Left ventricle myocardium superior (tissue), 1 donor: ENCODE measurements at places on chromosomes 7 and 10. TPM values are rescaled to one million over a fixed set of nuclear protein-coding genes. Genes with fewer than 3 reads are reported as not detected.

DNA sequence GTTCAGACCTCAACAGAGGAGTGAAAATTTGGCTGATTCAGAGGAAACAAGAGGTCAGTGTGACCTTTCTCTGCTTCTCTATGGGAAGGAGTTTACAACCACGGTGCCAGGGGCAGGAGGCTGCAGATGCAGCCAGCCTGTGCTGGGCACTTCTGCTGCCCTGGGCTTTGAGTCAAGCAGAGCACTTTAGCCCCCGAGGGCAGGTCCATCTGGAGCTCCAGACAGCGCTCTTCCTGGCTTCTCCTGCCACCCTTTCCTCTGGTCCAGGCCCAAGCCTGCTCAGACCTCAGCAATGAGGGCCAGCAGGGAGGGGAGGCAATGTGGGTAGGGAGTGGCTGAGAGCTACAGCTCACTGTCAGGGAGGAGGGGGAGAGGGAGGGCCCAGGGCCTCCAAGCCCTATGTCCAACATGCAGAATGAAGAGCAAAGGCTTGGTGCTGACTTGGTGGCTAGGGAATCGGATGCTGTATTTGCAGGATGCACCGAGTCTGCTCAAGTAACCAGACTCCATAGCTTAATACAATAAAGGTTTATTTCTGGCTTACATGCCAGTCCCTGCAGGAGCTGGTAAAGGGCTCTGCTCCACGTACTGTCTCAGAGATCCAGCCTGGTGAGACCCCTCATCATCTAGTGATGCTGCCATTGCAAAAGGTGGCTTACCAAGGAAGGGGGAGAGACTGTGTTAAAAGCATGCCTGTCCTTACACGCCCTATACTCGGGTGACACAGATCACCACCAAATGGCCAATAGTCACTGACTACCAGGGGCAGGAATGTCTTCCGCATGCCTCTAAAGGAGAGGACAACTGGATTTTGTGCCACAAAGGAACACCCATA, 481.6 kb downstream of the RPS24 start:
- DNase-seq = peak; percentile 37

Gene DTX2
- total RNA-seq = 9.3 TPM

Gene NPSR1
- not detected for total RNA-seq

DNA sequence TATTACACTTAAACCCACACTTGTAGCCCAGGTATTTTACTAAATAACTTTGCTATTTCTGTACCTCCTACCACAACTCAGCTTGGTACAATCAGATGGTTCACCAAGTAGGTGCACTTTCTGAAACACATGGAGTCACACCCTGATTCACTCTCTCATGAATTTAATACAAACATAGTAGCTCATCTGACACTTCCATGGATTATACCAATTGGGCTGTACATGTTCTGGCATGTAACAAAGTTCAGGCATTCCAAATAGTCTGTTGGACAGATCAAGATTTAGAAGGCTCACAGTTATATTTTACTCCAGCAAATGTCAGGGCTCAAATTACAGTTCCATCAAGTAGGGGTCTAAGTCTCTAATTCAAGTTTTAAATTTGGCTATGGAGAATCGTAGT, 62.2 kb upstream of the RNF148 start:
- no peak for DNase-seq

DNA sequence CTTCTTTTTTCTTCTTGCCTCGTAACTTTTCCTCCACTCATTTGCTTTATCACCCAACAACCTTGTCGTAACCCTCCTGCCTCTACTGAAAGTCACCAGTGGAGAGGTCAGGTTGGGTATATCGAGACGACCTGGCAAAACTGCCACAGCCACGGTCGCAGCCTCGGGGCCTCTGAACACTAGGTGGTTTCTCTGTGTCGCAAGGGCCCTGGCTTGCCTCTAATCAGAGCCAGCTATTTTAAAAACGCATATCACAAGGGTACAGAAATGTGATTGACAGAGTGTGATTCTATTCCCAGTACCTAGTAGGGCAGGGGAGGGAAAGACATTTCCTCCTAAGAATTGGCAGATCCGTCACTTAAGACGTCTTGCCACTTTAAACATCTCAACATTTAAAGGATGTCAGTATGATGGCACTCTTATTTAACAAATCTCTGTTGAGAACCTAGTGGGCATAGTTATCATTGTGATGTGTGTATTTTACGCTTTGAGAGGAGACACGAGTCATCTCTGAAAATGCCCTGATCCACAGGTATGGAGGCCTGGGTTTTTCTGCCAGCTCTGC, 197.5 kb downstream of the ARHGAP21 start:
- peak; percentile 65 for DNase-seq
